ENCODE measurements at places on chromosomes 7 and 10.

GRCh38 chr10:76553263-76554032 lies 1084.2 kb downstream of the KCNMA1 start:
- DNase-seq: no peak

- DNase-seq: peak; percentile 57
Observed at GRCh38 chr7:55965100-55965470, 700 bp downstream of the NIPSNAP2 start.

- no peak for DNase-seq
Observed at GRCh38 chr10:43215758-43216455, 51.0 kb downstream of the RASGEF1A start.

DNA sequence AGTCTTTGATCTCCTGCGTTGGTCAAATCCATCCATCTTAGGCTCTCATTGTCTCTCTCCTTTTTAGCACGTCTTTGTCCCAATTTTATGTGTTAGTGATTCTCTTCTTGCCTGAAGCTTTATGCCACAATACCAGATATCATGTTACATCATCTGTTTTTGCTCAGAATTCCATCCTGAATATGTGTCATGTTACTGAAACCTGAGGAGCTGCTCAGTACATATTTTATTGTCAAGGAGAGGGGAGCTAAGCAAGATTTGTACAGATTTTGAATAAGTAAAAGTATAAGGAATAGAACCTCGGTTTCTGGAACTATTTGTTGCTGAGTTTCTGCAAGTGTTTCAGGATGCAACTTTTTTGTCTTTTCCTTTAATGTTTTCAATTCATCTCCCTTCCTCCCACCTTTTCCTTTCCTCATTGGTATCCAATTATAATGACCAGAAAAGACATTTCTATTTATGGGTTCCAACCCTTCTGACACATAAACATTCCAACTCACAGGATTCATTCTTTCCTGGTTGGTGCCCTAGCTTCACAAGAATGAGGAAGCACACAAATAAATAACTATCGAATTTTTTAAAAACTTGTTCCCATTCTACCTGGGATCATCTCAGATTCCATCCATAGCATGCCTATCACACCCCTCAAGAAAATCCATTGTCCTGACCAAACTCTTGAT lies 291.8 kb downstream of the CRPPA start:
- DNase-seq: peak; percentile 76

- DNase-seq: peak; percentile 90
Observed at GRCh38 chr7:25069900-25070443, 55.1 kb downstream of the CYCS start.

DNA sequence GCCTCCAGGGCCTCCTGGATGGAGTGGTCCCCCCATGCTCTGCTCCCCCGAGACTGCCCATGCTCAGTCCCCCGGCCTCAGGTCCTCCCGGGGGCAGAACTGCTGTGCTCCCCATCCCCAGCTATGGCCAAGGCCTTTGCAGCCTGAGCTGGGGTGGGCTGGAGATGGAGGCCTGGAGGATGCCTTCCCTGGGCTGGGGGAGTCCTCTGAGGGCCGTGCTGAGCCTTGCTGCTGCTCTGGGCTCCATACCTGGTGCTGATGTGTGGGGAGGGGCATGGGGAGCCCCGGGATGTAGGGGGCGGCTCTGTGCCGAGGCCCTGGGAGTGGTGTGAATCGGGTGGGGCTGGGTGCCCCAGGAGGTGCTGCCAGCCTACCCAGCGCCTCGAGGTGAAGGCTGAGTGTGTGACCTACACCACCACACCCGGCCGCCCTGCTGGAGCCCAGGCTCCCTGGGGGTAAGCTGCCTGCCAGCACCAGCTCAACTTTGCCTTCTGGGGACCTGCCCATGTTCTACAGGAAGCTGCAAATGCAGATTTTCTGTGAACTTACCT lies 109.5 kb downstream of the UNCX start:
- no peak for DNase-seq

- DNase-seq: no peak
Observed at GRCh38 chr10:117001144-117001543, 3.8 kb downstream of the SHTN1 start.

- DNase-seq: no peak
Observed at GRCh38 chr10:12027539-12027938, 15.1 kb downstream of the UPF2 start.

GRCh38 chr10:76133597-76134255 lies 702.3 kb downstream of the LRMDA start:
- DNase-seq: no peak

- DNase-seq: no peak
Observed at GRCh38 chr10:122494173-122494820, 32.9 kb downstream of the HTRA1 start.

DNA sequence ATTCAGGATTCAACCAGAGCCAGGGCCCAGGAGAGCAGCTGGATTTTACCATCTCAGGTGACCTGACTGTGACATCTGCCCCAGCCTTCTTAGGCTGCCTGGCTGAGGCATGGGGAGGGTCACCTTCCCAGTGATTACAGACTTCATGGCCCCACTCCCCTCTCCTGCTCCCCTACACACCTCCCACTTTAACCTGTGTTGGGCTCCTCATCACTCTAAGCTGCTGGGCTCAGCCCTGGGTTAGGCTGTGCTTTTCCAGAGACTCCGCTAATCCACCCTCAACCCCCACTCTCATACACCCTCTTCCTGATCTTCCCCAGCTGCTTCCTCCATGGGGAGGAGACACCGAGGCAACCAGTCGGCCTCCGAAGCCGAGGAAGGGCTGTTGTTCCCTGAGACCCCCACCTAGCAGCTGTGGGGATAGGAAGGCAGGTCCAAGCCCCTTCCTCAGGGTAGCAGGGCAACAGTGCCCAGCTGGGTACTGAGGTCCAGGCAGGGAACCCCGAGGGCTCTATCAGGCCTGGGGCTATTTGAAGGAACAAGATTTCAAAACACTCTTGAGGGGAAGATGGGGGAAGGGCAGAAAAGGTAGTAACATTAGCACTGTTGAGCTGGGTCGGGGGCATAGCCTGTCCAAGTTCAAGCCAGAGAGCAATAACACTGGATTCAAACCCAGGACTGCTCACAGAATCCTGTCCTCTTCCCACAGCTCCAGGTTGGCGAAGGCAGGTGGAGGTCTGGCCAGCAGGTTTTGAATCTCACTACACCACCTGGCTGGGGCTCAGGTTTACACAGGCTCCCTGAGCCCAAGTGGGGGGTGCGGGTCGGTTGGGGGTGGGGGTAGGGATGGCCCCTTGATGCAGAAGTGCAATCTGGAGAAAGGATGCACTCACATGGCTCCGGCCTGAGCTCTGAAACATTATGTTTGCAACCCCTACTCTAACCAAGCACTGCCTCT lies 1.8 kb downstream of the IMPDH1 start:
- no peak for DNase-seq

- DNase-seq: peak; percentile 26
Observed at GRCh38 chr10:124105594-124105993, 12.2 kb upstream of the CHST15 start.

DNA sequence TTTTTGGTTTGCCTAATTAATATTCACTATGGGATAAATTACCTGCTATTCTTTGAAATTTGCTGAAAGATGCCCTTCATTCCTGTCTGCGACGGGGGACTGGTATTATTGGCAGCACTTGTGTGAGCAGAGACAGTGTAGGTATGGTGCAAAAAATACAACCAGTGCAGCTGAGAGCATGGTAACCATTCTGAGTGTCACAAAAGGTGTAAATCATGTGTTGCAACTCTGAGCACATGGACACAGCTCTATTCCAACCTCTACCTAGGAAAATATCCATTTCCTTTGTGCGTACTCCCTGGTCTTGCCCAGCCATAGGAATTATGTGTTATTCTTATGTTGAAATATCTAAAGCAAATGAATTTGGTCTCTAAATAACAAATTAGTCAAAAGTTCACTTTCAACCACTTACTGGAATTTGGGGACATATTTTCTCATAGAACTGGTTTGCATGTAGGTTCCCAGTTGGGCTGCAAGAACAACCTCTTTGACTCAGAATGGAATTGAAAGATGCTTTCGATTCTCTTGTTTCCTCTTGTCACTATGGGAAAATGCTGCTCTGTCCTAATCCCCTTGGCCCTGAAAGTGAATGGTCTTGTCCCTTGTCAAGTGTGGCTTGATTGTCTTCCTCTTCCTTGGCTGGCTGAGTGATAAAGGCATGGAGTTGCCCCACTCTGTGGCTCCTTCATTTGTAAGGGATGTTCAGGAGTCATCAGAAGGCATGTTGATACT lies 57.0 kb downstream of the CELF2 start:
- no peak for DNase-seq

Data from fibroblast of lung (primary cell).